ENCODE measurements at places on chromosomes 5 and 9. TPM values are rescaled to one million over a fixed set of nuclear protein-coding genes. Genes with fewer than 3 reads are reported as not detected.

DNA sequence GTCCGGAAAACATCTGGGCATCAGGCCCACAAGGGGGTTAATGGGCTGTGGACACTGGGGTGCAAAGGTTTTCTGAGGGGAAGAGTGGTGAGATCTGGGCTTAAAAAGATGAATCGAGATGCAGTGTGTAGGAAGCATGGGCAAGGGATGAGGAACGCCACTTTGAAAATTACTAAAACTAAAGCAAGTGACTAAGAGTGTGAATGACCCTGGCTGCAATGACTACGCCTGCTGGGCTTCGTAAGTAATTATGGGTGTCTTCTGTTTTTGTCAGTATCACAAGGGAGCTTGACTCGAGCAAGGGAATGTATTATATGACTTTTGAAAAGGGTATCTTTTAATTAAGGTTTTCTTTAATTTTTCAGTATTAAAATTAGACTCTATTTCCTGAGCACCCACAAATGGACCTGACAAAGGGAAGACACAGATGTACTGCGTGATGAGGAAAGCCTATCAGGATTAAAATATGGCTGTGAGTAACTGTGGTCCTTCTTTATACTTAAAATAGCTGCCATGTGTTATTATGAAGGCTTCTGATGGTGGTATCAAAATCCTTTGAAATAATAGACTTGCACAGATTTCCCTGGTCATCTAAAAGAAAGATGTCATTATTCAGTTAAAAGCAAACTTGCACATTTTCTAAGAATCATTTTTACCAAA lies 4.2 kb downstream of the CTXN3 start:
- no peak for DNase-seq

- no peak for DNase-seq
Observed at GRCh38 chr9:99008203-99008602, 64.5 kb downstream of the COL15A1 start.

DNA sequence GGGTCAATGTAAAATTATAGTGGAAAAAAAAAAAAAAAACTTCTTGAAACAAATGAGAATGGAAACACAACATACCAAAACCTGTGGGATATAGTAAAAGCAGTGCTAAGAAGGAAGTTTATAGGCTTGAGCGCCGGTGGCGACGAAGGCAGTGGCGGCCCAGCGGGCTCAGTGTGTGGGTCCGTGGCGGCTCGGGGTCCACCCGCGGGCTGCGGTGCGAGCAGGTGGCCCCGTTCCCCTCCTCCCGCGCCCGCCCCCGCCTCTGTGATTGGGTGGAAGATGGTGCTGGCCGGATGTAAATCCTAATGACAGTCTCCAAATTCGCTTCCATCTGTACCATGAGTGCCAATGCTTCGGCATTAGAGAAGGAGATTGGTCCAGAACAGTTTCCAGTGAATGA lies 57.5 kb upstream of the TLX3 start:
- DNase-seq: no peak

The SGCD gene
- total RNA-seq: 73.1 TPM

The OR2S2 gene
- total RNA-seq: not detected

The CDC20B gene
- not detected for total RNA-seq
